ENCODE measurements at places on chromosomes 7 and 10.

GRCh38 chr10:89274928-89275327, 23.4 kb upstream of the LIPA start:
- no peak for DNase-seq

GRCh38 chr7:84389242-84389641, 194.7 kb upstream of the SEMA3A start:
- DNase-seq: no peak

GRCh38 chr7:127782654-127783559, 130.9 kb downstream of the SND1 start:
- no peak for DNase-seq

DNA sequence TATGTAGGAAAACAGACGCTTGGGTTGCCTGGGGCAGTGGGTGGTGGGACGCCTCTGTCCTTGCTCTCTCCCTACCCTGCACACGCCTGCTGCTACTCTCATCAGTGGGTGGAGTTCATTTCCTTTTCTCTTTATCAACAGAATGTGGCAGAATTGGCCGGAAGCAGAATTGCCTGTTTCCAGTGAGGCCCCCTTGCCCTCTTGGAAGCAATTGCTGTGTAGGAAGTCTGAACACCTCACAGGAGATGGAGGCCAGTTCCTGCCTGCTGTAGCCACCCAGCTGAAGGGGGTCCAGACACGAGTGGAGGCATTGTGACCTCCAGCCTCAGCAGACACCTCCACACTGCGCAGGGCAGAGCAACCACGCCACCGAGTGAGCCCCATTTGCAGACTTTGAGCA, 331.6 kb upstream of the ZNF32 start:
- DNase-seq: no peak

GRCh38 chr7:47635091-47636080, 53.5 kb upstream of the TNS3 start:
- DNase-seq: no peak

GRCh38 chr7:28096713-28097112, 83.9 kb downstream of the JAZF1 start:
- peak; percentile 34 for DNase-seq

GRCh38 chr10:30553018-30553625, 76.4 kb downstream of the LYZL2 start:
- no peak for DNase-seq

GRCh38 chr7:150357270-150357669, 11.4 kb upstream of the REPIN1 start:
- DNase-seq: peak; percentile 66

- DNase-seq: no peak
Observed at GRCh38 chr10:108078263-108078662, 913.8 kb upstream of the SORCS1 start.

GRCh38 chr7:147483634-147484292, 1106.8 kb upstream of the C7orf33 start:
- no peak for DNase-seq

GRCh38 chr7:142880876-142881505, 4.6 kb downstream of the TRPV6 start:
- DNase-seq: peak; percentile 36

DNA sequence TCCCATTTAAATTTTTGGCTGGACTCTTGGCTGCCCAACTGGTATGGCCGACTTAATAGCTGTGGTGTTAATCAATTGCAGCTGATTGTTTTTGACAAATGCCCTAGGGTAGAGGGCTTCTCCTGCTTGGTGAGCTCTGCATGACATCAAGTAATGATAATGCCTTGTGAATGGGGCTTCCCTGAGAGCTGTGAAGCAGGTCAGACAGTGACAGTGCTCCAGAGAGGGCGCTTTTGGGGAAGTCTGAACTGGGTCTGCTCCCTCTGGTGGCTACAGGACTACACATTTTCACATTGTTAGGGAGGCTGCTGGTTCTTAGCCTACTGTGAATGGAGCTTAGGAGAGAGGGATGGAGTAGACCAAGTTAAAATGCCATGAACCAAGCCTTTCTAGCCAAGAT, 98.8 kb downstream of the SDK1 start:
- no peak for DNase-seq

DNA sequence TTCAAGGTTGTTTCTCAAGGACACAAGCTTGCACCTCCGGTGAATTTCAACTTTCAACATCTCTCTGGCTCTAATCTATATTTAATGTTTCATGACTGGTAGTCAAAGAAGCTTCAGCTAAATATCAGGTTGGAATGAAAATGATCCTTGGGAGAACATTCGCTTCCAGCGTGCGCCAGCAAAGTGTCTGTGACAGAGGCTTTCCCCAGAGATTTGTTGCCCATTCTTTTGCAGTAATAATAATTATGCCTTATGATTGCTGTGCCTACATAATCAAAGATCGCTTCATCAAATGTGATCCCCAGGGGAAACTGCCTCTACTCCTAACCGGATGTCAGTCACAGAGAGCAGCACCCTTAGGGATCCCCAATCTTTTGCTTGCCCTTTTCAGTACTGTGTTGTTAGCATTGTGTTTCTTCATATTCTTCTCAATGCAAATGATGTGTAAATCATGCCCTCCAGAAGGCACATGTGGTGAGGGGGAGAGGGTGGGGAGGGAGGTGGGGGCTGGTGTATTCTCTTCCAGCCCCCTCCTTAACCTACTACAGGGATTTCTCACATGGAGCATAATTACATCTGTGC, 30.5 kb downstream of the FZD1 start:
- no peak for DNase-seq

- DNase-seq: peak; percentile 8
Observed at GRCh38 chr10:84194424-84195043, at the start of gene CDHR1. Gene CDHR1 (plus strand): TSS chr10:84194537. CDS start chr10:84194761, 224 bp downstream.

DNA sequence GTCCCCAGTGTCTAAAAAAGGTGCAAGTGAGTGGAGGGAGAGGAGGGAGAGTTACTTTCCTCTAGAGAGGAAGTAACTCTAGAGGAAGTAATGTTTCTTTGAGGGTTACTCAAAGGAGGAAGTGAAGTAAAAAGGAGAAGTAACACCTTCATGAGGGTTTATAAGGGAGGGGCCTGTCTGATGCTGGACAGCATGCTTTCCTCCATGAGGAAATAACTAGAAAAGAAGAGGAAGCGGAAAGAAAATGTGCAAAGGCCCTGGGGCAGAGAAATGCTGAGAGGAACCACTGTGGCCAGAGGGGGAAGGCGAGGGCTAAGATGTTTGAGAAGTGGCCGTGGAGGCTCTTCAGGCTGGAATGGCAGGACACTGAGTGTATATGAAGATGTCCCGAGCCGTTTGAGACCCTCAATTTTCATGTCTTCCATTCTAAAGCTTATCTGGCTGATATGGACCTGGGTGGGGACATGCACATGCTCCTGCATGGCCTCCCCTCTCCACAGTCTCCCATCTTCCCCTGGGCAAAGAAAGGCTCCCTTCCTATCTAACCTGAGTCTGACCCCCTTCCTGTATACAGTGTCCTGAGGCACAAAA, 3.4 kb upstream of the SLC18A2 start:
- no peak for DNase-seq

DNA sequence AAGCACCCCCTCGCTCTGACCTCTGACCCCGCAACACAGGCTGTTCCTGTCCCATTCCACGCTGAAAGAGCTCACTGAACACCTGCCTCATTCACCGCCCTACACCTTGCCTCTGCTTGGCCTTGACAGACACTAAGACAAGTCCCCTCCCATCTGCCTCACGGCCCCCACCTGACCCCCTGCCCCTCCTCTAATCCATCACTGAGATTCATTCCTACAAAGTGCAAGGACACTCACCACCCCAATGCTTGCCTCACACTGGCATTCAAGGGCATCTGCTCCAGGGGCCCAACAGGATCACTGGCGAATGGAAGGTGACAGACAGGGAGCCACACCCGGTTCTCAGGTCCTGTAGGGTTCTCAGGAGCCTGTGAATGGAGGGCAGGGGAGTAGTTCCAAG, 68.1 kb upstream of the NANOS1 start:
- DNase-seq: no peak

- no peak for DNase-seq
Observed at GRCh38 chr7:79531116-79531515, 77.6 kb upstream of the MAGI2 start.

GRCh38 chr10:71837098-71837827, 13.8 kb downstream of the PSAP start:
- DNase-seq: no peak

DNA sequence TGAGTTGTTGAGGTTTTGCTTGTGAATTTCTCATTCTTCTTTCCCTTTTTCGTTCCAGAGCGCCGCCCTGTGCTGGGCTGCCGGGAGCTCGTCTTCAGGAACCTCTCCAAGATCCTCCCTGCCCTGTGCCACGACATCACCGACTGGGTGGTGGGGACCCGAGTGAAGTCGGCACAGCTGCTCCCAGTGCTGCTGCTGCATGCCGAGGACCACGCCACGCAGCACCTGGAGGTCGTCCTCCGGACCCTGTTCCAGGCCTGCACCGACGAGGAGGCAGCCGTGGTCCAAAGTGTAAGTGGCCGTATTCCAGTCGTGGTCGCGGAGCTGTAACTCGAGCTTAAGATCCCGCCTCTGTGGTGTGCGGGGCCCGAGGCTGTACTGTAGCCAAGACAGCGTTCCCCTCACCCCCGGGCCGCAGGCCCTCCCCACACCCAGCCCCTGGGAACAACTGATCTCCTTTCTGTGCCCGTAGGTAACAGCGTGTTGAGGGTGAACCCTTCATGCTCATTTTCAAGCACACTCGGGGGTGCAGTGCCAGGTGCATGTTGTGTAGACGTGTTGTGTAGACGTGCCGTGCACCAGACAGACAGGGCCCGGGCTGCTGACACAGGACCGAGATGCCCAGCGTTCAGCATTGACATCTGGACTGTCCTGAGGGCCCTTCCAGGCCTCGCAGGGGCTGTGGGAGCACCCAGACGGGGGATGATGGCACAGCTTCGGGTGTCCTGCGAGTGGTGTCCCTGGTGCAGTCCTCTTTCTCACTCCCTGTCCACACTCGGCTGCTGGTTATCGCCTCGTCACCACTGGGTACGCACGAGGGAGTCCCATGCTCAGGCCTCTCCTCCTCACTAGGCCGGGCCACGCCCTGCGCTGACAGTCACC, 27.7 kb upstream of the PRKAR1B start:
- DNase-seq: no peak

DNA sequence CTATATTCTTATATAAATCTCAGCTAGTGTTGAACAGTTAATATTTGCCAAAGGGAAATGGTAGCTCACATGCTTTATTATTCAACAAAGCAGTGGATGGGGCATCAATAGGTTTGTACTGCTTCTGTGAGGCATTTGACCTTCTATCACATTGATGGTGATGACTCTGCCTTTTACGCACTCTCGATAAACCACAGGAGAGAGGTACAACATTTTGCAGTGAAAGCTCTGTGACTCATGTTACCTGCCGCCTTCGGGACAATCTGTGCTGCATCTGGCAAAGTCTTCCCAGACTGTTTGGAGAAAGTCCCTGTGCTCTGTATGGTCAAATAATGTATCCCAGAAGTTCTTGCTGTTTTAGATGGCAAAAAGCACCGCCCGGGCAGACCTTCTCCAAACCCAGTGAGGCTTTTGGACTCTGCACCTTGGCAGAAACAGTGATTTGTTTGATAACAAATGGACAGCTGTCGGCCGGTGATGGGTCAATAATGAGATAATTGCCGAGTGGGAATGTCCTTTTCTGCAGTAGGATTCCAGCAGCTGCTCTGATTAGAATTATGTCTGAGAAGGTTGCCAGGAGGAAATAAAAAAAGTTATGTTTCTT, 61.0 kb downstream of the PLPP4 start:
- DNase-seq: no peak

DNA sequence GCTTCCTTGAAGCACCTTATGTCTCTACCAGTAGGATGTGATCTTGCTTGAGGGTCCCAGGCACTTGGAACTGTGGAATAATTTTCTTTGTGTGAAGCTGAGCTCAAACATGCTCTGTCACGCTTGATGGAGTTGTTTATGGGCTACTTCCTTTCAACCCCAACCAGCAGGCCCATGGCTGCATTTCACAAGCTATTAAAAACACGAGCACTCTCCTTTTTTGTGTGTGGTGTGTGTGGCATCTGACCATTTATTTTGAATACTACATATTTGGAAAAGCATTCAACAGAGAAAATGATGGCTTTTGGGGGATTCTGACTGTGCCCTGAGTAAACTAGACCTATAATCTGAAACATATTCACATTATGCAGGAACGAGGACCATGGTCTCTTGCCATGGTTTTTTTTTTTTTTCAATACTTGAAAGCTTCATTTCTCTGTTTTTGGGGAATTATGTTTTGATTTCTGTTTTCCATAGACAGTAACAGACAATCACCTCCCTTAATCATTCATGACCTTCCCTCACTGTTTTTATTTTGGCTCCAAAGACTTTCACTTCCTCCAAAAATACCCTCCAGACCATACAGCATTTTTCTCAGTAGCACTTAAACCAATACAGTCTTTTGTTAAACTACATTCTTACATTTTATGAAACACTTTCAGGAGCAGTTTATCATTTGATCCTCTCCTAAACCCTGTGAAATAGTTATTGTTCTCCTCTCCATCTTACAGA, 233.6 kb upstream of the BMPER start:
- no peak for DNase-seq

- DNase-seq: no peak
Observed at GRCh38 chr7:17770710-17771375, 169.5 kb downstream of the SNX13 start.

- DNase-seq: no peak
Observed at GRCh38 chr10:8060010-8060703, 5.7 kb downstream of the GATA3 start.

Data from activated CD4-positive, alpha-beta T cell treated with anti-CD3 and anti-CD28 coated beads for 4 hours (primary cell).